ENCODE measurements at places on chromosomes 6 and 20.

GRCh38 chr6:161853657-161854056, 579.8 kb upstream of the AGPAT4 start:
- DNase-seq, result no peak

- DNase-seq, result no peak
Observed at GRCh38 chr6:6721606-6722005, 133.1 kb downstream of the LY86 start.

DNA sequence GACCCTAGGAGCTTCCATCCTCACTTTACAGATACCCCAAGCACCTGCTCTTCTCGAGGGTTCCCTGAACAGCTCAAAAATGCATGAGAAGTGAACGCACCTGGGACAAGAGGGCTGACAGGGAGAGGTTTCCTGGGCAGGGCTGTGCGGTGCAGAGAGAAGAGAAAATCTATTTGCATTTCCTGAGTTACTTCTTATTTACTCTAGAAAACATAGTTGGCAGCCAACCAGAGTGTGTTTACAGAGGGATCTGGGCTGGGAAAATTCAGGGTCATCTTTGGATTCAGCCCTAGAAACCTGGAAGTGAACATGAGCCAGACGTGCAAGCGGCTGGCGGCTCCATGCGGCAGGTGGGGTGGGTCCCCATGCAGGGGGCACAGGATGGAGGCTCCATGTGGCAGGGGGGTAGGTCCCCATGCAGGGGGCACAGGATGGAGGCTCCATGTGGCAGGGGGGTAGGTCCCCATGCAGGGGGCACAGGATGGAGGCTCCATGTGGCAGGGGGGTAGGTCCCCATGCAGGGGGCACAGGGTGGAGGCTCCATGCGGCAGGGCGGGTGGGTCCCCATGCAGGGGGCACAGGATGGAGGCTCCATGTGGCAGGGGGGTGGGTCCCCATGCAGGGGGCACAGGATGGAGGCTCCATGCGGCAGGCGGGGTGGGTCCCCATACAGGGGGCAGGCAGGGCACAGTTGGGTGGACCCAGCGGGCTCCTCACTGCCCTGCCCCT, 342.0 kb downstream of the TAF4 start:
- DNase-seq, result no peak

GRCh38 chr20:36919715-36920333, 31.7 kb downstream of the SAMHD1 start:
- DNase-seq, result peak; percentile 42

DNA sequence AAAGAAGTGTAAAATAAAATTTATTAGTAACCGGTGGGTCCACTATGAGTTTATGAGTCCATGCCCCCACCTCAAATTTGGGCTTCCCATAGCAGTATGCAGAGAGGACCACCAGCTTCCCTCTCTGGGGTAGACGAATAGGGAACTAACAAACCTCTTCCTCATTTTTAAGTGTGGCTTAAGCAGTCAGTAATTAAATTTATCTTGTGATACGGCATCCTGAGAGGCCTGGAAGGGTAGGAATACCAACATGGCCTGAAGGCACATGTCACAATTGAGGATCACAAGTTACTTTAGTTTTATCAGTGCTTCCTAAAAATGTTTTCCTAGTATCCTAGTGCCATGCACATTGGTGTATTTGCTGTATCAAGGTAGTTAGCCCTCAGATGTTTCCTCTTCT, 239.9 kb downstream of the HIVEP2 start:
- DNase-seq, result no peak

GRCh38 chr6:84769306-84769705, 4.9 kb upstream of the TBX18 start:
- DNase-seq, result no peak

DNA sequence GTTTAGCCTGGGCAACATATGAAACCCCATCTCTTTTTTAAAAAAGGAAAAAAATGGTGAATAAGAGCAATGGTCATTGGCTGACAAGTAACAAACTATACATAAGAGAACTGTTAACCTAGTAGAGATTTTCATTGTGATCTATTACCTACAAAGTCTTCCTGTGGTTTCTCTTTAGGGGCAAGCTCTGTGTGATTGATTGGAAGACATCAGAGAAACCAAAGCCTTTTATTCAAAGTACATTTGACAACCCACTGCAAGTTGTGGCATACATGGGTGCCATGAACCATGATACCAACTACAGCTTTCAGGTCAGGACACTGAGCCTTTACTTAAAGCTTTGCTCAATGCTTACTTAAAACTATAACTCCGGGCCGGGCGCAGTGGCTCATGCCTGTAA, 19.2 kb downstream of the MGME1 start:
- DNase-seq, result no peak

DNA sequence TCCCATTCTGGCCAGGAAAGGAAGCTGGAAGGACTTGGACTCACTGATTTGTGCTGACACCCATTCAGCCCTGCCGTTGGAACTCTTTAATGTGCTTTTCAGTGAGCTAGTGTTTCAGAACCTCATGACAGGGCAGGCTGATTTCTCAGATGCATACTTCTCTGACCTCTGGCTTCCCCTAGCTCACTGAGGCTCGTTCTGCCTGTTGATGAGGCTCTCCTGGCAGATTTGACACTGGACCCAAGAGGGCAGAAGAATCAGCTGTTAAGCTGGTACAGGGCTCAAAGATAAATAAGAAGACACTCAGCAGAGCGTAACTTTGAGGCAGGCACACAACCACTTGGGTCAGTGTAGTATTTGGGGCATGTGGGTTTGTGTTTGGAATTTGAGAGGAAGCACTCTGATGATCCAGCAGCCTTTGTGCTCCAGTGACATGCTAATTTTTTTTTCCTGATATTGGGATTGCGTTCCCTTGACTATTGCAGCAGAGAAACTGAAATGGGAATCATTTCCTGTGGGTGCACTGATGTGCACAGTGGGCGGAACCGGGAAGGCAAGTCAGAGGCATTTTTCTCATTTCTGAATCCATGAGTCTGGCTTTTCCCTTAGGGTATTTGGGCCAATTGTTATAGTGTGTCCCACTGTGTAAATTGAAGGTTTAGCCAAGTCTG, 80.2 kb downstream of the CARMIL1 start:
- no peak for DNase-seq

- no peak for DNase-seq
Observed at GRCh38 chr6:12363651-12364381, 73.7 kb downstream of the EDN1 start.

- no peak for DNase-seq
Observed at GRCh38 chr6:15474196-15474595, 188.6 kb downstream of the DTNBP1 start.

GRCh38 chr6:115767931-115768330, 292.8 kb downstream of the FRK start:
- DNase-seq, result no peak

DNA sequence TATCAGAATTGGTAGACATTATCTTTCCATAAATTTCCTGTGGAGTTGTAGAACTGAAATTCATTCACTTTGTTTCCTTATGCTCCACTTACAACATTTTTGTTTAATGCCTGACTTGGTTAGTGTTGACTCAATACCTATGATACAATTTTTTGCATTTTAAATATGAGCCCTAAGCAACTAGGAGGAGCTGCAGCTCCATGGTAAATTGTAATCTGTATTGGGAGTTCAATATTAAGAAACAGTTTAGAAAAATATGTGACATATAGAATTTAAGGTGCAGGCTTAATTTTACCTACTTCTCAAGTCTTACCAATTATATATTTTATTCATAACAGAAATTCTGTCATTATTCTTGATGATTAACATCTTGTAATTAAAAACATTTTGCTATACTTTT, 868.3 kb downstream of the EYS start:
- no peak for DNase-seq

DNA sequence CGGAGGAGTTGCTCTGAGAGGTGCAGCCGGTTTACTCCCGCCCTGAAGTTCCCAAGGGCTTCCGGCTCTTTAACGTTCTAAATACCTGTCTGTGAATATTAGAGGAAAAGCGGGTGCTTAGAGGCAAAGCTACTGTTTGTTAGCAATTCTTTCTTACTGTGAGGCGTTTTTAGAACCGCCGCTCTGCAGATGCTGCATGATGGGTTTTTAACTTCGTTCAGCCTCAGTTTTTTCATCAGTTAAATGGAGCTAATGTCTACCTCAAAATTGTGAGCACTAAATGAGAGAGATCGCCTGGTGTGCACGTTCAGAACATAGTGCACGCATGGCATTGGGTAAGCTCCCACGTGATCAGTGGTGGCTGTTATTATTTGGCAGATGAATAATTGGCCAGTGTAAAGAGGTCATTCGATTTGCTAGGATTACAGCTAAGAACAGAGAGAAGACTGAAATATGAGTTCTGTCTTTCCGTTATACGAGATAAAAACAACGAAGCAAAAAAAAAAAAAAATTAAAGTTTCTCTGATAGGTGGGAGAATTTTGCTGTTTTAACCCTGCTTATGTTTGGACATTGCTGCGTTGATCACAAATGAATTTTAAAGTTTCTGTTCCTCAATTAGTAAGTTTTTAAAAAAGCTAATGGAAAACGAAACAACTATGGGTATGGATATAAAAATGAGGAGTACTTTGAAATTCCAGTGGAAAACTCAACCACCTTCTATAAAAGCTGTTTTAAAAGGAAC, 660 bp upstream of the TFB1M start:
- no peak for DNase-seq

DNA sequence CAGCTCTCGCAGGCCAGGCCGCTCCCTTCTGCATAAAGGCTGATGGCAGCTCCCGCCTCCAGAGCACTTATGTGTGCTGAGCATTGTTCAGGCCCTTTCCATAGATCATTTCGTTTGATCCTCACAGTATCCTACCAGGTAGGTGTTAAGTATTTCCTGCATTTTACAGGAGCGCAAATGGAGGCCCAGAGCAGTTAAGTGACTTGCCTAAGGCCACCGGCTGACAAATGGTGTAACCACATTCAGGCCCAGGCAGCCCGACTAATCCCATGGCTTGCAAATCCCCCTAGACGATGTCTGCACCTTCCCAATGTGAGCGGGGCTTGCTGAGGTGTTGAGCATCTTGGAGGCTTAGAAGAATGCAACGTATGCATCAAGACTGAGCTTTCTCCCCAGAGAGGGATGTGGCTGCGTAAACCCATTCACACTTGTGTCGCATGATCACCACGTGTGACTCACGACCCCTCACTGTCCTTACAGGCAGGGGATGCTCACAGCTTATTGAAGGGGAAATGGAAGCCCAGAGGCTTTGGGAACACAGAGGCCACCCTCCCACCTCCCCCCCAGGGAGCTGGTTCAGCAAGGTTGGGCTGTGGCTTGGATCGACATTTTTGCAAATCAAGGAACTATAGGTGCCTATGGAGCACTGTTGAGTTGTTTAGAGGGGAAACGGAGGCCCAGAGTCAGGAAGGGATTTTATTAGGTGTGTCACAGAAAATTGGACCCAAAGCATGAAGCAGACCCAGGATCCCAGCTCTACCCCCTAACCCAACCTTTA, 7.0 kb downstream of the BPIFB2 start:
- DNase-seq, result no peak

GRCh38 chr6:166492092-166492741, 94.3 kb downstream of the RAMACL start:
- DNase-seq, result no peak

- no peak for DNase-seq
Observed at GRCh38 chr20:64107736-64108457, 532 bp upstream of the NPBWR2 start.

- DNase-seq, result no peak
Observed at GRCh38 chr6:157659536-157660271, 163.3 kb upstream of the SNX9 start.

- DNase-seq, result no peak
Observed at GRCh38 chr6:143337201-143337949, 113.1 kb downstream of the ADAT2 start.

GRCh38 chr6:100261486-100261885, 203.2 kb downstream of the SIM1 start:
- DNase-seq, result no peak

GRCh38 chr20:59015411-59015810, 3.8 kb upstream of the TUBB1 start:
- DNase-seq, result no peak

GRCh38 chr6:11201772-11202512, 30.5 kb downstream of the NEDD9 start:
- DNase-seq, result no peak

- DNase-seq, result no peak
Observed at GRCh38 chr6:2852921-2853322, 11.3 kb upstream of the SERPINB1 start.

GRCh38 chr6:41685641-41686380, 47.5 kb downstream of the MDFI start:
- DNase-seq, result no peak

DNA sequence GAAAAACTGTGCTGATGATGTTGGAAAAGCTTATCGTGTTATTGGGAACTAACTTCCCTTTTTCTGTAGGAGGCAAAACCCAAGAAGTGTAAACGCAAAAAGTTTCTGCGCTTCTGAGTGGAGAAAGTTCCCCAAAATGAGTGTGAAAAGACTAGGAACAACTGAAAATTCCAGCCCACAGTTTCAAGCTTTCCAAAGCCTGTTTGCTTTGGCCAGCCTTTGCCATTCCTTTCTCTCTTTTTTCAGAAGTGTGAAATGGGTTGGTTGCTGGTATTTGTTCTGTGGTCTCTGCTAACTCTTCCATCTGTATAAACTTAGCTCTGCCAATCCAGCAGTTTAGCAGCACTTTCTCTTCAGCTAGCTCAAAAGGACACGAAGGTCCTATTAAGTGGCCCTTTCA, 491.3 kb downstream of the MAFB start:
- DNase-seq, result no peak

DNA sequence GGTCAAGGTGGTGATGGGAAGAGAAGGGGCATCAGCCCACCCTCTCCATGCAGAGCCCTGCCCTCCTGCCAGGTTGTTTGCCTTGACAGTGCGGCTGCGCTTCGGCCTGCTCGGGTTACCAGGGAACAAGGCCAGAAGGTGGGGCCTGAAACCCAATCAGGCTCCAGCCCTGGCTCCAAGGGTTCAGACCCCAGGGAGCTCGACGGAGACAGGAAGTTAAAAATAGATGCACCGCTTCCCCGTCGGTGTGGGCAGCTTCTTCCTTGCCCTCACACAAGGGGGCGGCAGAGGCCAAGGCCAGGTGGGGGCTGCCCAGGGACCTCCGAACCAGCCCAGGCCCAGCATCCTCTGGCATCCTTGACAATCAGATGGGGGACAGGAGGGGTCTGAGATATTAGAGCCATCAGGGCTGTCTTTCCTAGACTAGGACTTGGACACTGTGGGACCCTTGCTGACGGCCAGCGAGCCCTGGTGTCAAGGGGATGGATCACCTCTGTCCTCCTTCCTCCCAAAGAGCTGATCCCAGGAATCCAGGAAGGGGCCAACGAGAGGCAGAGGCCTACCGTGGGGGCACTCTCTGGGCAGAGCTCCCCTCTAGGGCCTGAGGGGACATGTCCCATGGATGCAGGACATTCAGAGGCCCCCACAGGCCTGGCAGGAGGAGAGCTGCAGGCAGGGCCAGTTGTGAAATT, 65.2 kb downstream of the RIPOR3 start:
- no peak for DNase-seq

All from GM19239 (cell line).